ENCODE measurements at places on chromosomes 1 and 21. TPM values are rescaled to one million over a fixed set of nuclear protein-coding genes. Genes with fewer than 3 reads are reported as not detected.

DNA sequence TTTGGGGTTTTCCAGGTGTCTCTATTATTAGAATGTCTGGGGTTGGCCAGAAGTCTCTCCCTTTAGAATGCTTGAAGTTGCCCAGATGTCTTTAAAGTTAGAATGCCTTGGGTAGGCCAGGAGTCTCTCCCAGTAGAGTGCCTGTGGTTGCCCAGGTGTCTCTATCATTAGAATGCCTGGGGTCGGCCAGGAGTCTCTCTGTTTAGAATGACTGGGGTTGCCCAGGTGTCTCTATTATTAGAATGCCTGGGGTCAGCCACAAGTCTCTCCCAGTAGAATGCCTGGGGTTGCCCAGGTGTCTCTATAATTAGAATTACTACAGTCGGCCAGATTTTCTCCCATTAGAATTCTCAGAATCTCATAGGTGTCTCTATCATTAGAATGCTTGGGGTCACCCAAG lies 55.2 kb downstream of the RNF187 start:
- no peak for DNase-seq

TRMT13 gene
- total RNA-seq = 17.4 TPM

DNA sequence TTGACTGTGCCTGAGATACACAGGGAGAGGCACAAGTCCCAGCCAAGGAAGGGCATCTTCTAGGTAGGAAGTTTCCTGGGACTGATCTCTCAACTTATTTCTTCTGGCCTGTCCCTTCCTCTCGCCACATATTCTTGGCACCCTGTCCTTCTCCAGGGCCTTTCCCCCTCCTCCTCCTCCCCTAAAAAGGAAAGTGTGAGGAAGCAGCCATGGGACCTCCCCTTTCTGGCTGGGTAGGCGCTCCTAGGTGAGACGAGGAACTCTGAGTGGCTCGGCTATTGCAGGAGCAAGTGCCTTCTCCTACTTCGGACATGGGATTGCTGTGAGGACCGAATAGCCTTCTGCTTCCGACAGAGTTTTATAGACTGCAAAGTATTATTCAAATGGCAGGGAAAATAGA lies 15.5 kb upstream of the MTARC2 start:
- no peak for DNase-seq

DNA sequence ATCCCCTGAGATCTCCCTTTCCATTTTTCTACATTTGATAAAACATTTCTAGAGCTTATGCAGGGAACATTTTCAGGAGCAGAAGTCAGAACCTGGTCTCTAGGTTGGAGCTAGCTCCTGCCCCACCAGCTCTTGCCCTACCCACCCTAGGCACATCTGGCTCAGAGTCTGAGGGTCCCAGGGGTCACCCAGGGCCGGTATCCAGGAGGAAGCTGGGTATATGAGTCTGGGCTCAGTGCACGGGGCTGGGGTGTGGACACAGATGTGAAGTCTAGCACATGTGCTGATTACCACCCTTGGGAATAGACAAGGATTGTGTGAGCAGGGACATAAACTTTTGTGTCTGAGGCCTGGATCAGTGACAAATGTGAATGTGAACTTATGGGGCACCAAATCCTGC lies 95.4 kb downstream of the MATN1 start:
- no peak for DNase-seq

GRCh38 chr1:201362906-201363305 lies 14.6 kb downstream of the TNNT2 start:
- DNase-seq = no peak

- DNase-seq = no peak
Observed at GRCh38 chr1:166084613-166085012, 82.2 kb downstream of the FAM78B start.

DNA sequence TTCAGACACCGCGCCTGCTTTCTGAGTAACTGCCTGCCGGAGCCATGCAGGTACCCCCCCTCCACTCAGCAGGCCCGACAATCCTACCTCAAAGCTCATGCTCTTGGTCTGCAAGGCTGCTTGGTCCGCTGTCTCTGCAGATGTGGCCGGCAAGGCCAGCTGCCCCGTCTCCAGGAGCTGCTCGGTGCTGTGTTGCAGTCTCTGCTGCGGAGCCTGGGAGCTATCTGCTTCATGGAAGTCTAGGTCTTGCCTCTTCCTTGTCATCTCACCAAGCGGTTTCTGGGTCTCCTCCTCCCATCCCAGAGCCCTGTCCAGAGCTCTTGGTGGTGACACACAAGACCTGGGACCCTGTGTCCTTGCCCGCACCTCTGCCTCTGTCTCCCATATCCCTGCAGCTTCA lies 24.0 kb upstream of the GNPAT start:
- DNase-seq = no peak

GJA8 gene
- not detected for total RNA-seq

- no peak for DNase-seq
Observed at GRCh38 chr1:242556276-242556675, 31.8 kb upstream of the PLD5 start.

RGS16 gene
- total RNA-seq = 12.1 TPM

DNA sequence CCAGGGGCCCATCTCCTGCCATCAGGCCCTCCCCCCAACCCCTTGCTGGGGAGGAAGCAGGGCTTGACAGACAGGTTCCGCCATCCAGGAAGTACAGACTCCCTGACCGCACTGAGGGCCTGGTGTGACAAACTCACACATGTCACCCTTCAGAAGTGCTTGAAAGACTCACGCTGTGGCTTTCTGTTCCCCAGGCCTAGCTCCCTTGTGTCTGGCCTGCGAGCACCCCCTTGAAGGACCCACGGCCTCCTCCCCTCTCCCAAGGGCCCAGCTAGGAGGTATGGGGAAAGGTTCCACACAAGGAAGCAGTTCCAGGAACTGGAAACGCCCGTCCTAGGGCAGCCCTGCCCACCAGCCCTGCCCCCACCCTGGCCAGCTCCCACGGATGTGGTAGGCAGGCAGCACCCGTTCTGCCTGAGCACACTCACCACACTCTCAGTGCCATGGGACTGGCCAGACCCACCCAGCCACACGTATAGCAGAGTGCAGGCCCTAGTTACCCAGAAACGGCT lies 26.7 kb downstream of the SLC2A1 start:
- DNase-seq = no peak

Measured in myocyte (in vitro differentiated cells).